ENCODE measurements at places on chromosomes 3 and 15.

GRCh38 chr15:41794081-41794480 is 19.8 kb downstream of the MAPKBP1 start:
- no peak for DNase-seq

DNA sequence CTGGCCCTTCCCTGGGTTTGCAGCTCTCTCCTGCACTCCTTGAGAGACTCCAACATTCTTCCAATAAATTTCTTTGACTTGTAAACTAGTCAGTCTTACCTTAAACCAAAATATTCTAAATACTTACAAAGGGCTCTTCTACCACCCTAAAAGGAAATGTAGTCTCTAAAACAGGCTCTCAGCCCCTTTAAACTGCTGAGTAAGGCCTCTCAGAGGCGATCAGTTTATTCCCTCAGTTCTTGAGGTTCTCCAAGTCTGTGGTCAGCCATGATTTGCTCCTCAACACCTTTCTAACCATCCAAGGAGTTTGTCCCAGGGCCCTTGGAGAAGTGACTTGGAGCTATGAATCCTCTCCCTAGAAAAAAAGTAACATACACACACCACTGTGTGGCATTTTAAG is 64.8 kb downstream of the WHAMM start:
- DNase-seq, result no peak

DNA sequence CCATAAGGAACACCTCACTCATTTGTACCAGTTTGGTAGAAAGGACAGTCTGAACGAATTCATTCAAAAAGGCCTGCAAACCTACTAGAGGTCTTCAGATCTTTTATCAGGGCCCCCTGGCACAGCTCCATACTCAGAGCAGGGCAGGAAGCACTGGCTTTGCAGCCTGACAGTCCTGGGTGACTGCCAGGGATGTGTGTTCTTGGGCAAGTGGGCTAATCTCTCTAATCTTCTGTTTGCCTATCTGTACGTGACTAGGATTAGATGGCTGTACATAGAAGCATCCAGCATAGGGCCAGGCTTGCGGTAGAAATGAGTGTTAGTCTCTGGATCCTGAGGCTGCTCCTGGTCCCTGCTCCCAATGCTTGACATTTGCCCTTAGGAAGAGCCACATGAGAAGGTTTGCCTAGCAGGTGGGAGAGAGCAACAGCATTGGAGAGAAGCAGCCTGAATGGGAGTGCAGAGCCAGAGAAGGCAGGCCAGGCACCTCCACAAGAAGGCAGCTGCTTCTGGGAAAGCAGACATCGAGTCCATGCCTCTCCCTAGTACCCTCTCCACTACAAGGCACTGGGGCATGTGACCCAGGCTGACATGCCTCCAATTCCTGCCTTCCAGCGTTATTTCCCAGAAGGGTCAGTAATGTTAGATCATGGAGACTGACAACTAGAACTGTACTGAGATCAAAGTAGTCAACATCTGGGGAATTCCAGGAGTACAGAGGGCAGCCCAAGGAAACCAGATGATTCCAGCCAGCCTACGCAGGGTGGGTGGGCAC is 1.0 kb upstream of the CXCR6 start:
- peak; percentile 44 for DNase-seq

GRCh38 chr3:181052256-181052655 is 62.7 kb upstream of the DNAJC19 start:
- DNase-seq, result no peak

DNA sequence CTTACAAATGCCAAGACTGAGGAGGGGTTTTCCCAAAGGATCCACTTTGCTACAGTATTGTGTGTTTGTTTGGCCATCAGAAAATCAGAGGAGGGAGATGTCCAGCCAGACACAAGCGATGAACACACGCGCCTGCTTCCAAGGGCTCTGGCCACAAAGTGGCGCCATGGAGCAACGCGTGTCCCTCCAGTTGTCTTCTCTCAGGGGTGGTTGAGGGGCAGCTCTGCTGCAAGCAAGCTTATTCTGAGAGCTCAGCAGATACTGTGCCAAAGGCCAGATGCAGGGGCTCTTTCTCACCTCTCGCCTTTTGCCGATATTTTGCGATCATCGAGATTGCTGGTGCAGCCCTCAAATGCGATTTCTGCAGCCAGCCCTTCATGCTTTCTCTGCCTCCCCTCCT is 88.9 kb upstream of the OSBPL11 start:
- peak; percentile 8 for DNase-seq

GRCh38 chr3:166060789-166061479 is 223.7 kb upstream of the BCHE start:
- DNase-seq, result no peak

GRCh38 chr3:138786788-138787271 is 47.9 kb downstream of the PIK3CB start:
- DNase-seq, result peak; percentile 53

DNA sequence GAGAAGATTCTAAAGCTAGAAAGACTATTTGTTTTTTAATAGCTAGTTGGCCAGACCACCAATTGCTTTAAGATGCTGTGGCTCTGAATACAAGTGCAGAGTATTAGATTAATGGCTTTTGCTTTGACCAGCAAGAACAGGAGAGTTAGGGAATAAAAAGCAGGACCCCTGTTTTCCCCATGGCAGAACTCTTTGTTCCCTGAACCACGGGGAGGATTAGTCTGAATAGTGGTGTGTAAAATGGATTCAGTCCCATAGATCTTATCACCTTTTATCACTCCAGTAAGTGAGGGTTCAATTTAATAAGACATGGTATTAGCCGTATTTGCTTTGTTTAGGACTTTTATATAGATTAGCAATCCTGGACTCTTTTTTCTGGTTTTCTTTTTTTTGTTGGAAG is 562.6 kb upstream of the DPPA4 start:
- no peak for DNase-seq

DNA sequence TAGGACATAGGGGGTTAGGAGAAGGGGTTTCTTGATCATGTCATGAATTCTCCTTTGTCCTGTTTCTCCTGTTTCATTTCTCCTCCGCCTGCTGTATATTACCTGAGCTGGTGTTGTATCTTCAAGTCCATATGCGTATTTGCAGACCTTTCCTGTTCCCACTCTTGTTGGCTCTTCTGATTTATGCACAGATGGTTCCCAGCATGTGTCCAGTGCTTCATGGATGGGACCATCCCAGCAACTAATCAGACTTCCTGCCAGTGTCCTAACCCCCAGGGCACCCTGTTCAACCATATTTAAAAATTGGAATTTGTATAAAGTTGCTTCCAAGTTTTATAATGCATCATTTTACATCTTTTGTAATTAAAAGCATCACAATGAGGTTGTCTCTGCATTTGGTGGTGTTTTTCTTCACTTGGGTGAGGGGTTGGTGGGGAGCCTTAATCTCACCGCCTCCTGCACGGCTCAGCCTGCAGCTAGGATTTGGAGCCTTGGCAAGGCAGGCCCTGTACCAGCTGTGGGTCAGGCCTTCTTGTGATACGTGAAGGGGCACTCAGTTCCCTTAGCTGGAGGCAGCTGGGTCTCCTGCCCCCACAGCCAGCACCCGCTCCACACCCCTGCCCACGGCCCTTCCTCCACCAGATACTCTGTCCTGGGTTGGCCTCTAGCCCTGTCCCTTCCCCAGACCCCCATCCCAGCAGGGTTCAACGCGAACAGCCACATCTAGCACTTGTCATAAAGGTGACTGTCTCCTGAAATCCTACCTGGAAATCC is 72.0 kb upstream of the BLM start:
- no peak for DNase-seq

GRCh38 chr3:16888785-16889607 is 4.2 kb downstream of the PLCL2 start:
- DNase-seq, result no peak

DNA sequence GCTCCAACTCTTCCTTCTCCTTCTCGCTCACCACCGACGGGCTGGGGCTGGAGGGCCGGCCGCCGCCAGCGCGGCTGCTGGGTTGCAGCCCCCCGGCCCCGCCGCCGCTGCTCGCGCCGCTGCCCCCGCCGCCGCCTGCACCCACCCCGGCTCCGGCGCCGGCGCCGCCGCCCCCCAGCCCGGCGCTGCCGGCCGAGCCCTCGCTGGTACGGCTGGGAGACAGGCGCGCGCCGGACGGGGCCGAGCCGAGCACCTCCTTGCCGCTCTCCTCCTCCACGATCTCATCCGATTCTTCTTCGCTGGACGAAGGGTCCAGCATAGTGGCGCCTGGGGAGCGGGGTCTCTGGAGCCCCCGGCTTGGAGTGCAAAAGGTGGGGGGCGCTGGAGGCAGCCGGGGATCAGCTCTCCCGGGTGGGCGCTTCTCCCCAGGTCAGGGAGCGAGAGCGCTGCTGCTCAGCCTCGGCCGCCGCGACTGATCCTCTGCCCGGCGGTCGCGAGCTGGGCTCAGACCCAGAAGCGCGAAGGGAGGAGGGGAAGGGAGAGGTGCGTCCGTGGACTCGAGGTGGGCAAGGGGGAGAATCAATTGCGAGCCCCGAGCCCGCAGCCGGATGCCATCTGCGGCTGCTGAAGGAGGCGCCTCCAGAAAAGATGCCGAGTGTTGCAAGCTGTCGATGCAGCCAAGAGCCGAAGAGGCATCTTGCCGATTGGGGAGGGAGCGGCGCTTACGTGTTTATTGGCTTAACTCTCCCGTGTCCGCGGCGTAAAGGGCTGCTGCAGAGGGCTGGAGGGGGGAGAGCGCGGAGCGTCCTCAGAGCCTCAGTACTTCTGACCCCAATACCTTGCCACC is at the start of gene CADPS:
Gene CADPS, minus strand, starts transcription at position 706 of the 847 bp plus-strand sequence. Its CDS starts 387 bp downstream, at position 319.
- DNase-seq, result no peak

DNA sequence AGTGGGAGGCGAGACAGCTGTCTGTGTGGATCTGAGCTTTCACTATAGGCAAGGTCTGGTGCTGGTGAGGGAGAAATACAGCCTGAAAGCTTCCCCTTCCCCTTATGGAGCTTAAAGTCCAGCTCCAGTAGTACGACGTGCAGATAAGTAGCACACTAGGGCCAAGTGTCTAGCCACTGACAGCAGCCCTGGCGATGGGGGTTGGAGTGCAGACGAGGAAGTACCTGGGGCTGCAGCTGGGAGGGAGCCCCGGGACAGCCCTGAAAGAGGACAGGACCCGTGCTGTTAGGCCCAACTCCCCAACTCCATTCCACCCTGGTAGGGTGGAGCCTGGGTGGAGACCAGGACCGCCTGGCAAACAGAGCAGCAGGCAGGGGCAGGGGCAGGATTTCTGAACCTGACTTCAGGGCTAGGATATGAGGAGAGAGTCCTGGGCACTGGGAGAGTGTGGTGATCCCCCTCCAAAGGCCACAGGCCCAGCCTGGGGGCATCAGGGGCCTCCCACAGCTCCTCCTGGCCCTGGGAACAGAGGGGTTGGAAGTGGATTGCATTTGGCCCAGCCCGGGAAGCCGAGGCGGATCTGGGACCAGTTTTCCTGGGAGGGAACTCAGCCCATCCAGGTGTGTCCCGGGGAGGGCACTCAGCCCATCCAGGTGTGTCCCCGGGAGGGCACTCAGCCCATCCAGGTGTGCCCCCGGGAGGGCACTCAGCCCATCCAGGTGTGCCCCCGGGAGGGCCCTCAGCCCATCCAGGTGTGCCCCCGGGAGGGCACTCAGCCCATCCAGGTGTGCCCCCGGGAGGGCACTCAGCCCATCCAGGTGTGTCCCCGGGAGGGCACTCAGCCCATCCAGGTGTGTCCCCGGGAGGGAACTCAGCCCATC is 42.8 kb downstream of the BDH1 start:
- DNase-seq, result no peak

- no peak for DNase-seq
Observed at GRCh38 chr3:197854596-197855343, 63.7 kb downstream of the LRCH3 start.

GRCh38 chr3:25576831-25577454 is 87.8 kb downstream of the TOP2B start:
- DNase-seq, result no peak

- peak; percentile 96 for DNase-seq
Observed at GRCh38 chr15:73650416-73651126, 17.4 kb upstream of the NPTN start.

DNA sequence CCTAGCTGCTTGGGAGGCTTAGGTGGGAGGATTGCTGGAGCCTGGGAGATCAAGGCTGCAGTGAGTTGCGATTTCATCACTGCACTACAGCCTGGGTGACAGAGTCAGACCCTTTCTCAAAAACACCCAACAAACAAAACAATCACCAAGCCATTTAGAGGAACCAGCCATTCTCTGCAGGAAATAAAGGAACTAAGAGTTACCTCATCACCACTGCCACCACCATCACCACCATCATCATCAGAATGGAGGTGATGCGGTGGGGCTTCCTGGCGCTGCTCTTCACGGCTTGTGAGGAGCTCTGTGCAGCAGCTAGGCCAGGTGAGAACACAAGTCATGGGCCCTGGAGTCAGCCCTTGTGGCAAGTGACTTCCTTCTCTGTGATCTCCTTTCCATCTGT is 37.7 kb upstream of the KLHL25 start:
- DNase-seq, result peak; percentile 80

DNA sequence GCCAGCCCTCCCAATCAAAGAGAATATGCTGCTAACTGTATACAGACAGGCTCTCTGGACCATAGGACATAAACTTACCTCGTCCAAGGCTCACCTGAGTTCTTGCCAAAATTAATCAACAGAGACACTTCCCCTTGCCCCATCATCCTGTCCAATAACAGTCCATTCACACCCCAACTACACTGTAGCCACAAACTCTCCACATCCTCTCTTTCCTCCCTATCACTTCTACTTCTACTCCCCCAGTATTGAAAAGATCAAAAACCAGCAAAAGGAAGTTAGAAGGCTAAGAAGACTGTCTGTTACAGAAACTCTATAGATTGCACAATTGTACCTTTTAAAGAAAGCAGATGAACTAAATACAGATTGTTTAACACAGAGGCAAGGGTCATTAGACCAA is 133.5 kb upstream of the STT3B start:
- no peak for DNase-seq

DNA sequence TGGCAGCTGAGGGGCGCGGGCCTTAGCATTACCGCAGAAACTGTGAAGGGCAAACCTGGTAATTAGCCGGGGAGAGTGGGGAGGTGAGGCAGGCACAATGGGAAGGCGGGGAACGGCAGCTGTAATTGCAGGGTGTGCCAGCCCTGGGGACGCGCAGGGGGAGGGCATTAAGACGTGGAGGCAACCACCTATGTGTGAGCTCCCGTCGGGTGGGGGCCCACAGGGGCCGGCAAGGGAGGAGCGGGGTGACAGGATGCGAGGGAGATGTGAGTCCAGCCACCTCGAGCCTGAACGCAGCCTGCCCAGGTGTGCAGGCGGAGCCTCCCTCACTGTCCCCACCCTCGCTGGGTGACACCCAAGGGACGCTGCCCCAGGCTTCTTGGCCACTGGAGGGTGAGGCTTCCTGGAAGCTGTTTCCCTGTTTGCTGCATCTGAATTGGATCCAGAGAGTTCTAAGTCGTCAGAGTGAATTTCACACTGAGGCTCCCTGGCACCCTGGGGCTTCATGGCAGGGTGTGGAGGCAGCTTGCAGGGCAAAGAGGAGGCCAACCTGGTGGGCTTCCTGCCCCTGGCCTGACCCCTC is 130.6 kb upstream of the MEF2A start:
- DNase-seq, result no peak

DNA sequence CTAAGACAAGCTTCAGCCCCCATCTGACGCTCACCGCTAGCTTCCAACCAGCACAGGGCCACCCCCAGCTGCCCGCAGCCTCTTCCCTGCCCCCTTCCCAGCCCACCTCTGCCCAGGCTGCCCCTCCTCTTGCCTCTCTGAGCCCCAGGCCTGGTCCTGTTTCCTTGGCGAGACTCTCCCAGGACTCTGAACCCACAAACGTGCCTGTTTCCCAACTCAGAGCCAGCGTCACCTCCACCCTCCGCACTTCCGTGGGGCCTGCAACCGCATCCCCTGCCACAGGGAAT is 35.0 kb downstream of the ZXDC start:
- DNase-seq, result no peak

All from suppressor macrophage treated with lipopolysaccharide for 1 hour (primary cell).